ENCODE measurements at places on chromosomes 3 and 15. TPM values are rescaled to one million over a fixed set of nuclear protein-coding genes. Genes with fewer than 3 reads are reported as not detected.

- no peak for DNase-seq
Measured at GRCh38 chr15:42270996-42271395, 2.0 kb upstream of the GANC start.

DNA sequence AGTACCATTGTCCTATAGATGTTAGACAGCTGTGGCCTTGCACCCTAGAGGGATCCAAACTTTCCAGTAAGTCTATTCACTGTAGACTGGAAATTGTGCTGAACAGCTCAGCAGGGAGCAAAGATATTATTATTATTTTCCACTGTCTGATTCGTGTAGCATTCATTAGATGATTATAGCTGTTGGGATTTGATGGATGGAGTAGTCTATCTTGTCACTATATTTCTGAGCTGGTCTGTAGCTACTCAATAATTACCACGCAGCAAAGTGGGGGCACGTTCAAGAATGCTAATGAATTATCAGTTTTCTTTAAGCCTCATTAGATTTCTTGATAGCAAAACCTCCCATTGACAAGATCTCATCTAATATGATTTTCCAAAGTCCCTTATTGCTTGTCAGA lies 113.2 kb downstream of the RTP4 start:
- no peak for DNase-seq

- peak; percentile 77 for DNase-seq
Measured at GRCh38 chr3:169772305-169772896, 795 bp upstream of the MYNN start.

ULK3 gene
- 70.7 TPM for total RNA-seq

DNA sequence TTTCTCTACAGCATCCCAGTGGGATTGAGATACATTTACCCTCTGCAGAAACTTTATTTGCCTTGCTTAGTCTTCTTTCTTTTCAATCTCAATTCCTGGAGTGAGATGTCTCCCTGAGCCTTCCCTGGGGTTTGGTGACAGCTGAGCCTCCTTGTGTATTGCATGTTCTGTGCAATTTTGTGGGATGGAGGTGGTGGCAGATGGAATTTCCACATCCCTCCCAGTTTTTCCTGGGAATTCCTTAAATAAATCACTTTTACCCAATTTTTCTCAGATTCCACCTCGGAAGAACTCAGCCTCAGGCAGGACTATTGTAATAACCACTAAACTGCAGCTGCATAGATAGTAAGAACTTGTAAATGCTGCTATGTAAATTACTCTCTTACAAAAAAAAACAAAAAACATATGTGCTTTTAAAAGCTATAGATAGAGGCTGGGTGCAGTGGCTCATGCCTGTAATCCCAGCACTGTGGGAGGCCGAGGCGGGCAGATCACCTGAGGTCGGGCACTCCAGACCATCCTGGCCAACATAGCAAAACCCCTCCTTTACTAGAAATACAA lies 88.5 kb upstream of the ABHD17C start:
- DNase-seq = no peak

ECE2 gene
- 0.24 TPM for total RNA-seq

- DNase-seq = no peak
Measured at GRCh38 chr3:15356176-15356575, 23.8 kb upstream of the SH3BP5 start.

GNAT1 gene
- total RNA-seq = not detected

NANOGP8 gene
- 0.34 TPM for total RNA-seq

DNA sequence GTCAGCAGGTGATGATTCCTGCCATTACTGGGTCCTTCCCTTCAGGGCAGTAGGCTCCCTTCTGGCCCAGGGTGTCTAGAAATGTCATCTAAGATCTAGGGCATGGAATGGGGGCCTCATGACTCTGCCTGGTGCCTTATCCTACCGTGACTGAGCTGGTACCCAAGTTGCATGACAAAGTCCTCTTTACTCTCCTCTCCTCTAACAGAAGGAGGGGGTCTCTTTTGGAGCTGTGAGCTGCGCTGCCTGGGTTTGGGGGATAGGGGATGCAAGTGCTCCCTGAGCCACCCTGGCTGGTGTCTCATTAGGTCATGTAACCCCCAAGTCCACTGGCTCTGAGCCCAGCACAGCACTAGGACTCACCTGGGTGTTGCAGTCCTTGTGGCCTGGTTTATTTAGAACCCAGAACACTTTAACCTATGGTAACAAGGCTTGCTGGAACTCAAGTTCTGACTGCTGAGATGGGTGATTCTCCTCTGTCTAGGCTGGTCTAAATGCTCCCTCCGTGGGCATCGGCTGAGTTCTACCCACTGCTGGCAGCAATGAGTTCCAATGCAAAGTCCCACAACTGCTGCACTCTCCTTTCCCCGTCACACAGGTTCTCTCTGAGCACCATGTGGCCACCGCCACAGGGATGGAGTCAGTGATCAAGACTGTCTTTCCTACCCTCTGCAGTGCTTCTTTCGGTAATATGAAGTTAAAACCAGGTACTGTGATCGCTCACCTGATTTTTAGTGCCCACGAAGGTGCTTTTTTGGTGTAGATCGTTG lies 34.0 kb downstream of the XXYLT1 start:
- no peak for DNase-seq

GUCA1C gene
- not detected for total RNA-seq

- no peak for DNase-seq
Measured at GRCh38 chr3:4734454-4734853, 241.3 kb downstream of the ITPR1 start.

- DNase-seq = no peak
Measured at GRCh38 chr3:61956236-61956635, 394.9 kb downstream of the PTPRG start.

DNA sequence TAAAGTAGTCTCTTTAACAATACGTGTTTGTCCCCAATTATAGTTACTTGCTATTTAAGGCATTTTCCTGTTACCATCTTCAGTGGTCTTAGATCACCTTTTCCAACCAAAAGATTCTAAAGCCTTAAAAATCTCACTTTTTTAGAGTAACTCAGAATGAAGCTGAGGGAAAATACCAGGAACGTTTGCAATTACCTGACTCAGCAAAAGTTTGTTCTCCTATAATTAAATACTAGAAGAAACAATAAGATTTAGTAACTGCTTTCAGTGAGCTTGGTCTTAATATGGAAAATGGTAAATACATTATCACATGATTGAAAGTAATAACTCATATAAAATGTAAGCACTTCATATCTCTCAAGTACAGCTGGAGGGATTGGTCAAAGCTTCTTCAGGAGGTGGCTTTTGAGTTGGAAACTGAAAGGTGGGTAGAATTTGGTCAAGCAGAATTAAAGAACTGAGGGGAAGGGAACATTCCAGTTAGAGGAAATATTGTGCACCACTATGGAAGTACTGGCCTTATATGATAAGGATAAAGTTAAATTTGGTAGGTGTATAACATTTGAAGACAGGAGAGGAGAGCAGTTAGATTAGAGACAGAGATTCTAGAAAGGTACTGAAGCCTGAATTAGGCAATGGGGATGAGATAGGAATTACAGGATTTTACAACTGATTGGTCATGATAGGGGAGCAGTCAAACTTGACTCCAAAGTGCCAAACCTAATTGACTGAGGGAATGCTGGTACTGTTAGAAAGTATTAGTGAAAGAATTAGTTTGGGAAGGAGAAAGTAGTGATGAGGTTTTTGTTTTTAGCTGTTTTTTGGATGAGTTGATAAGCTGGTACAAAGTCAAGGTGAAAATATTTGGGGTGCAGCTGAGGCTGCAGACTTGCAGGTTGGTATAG lies 21.9 kb downstream of the TSC22D2 start:
- DNase-seq = no peak

CPN2 gene
- total RNA-seq = not detected

DNA sequence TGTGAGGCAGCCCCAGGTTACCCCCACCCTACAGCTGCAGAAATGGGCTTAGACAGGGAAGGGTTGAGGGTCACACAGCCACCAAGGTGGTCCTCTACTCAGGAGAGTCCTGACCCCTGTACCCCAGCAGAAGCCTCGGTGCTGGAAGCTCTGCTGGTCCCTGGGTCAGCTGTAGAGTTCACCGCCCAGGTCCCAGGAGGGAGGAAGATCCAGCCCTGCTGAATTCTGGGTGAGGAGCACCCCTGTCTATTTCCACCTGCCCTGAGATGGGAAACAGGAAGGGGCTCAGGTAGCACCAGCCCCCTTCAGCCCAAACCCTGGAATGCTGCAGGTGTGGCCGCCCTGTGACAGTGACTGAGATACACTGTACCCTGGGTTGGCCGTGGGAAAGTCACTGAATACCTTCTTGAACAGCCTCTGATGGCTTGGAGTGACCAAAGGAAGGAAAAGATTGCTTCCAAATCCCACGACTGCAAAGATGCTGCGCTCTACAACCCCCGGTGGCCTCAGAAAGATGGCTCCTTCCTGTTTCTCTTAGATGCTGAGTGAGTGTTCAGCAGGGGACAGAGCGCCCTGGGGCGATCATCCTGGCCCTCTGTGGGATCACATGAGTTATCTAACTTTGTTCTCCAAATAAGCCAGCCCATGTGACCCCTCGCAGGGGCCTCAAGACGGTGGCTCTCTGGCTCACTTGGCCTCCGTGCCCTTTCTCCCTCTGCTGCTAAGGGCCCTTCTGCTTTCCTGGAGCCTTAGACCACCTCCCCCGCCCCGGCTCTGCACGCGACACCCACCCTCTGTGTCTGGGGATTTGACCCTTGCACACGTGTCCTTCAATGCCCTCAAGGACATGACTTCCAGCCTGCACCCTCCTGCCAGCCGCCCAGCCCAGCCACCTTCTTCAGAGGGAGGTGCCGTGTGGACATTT lies 141.9 kb downstream of the NSMCE3 start:
- DNase-seq = no peak

GRCh38 chr3:31247063-31247447 lies 285.7 kb upstream of the STT3B start:
- no peak for DNase-seq

DNA sequence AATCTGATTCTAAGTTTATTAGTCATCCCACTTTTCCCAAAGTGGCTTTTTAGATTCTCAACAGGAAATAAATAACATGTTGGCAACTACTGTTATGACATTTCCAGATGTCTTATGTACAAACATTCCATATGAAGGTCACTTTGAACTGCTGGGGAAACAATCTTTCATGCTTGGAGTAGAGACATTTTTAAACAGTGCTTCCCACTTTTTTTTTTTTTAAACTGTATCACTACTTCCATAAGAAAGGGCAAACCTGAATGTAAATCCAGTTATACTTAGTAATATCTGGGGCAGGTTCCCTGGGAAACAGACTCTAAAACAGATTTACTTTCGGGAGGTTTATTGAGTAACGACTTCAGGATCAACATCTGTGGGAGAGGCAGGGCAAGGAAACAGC lies 473.8 kb downstream of the TAFA4 start:
- no peak for DNase-seq

DNA sequence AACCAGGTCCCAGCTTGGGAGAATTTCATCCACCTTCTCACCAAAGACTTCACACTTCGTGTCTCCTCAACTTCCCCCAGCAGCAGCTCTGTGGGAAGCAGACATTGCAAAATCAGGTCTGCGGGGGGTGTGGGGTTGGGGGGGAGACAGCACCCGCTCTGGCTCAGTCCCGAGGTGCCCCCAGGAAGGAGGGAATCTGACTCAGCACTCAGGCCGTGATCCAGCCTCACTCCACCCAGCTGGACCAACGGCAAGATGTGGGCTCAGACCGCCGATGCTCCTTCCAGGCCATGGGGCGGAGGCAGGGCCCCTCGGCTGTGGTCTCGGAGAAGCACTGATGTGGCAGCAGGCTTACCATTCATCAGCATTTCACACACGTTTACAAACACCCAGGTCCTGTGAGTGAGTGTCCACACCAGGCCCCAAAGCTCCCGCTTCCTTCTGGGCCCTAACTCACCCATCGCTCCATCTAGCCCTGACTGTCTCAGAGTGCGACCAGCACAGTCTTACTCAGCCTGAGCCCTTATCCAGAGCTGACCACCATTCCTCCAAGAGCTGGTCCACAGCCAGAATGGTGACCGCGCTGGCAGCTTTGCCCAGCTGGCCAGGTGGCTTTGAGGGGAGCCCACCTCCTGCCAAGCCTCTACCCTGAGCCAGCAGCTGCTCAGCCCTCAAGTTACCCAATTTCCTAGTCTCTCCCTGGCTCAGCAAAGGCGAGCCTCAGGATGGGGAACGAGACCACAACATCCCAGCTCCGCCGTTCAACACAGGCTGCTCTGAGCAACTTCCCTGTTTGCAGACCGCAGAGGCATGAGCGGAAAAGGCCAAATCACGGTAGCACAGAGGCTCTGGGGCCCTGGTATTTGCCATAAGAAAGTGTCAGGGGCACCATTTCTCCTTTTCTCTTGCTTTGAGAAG lies 3.3 kb downstream of the STAB1 start:
- DNase-seq = no peak

DNA sequence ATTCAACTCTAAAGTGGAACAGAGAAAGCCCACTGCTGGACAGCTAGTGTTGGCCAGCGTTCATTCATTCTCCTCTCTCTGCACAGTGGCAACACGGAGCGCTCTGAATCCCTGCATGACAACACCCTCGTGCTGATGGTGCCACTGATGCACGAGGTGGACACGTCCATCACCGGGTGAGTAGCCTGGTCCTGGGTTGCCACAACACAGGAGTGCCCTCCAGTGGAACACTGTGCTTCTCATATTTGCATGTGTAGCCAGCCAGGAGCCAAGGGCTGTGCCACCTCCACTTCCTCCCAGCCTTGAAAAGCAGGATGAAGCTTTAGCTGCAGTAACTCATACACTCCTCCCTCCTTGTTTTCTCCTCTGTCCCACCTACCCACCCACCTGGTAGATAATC lies 120.0 kb upstream of the CTDSPL start:
- DNase-seq = peak; percentile 37

DNA sequence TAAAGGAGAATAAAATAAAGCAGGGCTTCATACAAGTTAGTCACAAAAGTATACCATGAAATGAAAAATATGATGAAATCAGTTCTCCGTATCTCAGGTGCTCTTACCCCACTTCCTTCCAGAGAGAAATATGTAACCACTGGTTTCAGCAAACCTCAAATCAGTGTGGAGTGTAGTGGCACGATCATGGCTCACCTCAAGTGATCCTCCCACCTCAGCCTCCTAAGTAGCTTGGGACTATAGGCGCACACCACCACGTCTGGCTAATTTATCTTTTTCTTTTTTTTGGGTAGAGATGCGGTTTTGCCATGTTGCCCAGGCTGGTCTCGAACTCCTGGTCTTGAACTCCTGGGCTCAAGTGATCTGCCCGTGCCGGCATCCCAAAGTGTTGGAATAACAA lies 24.2 kb downstream of the DENND4A start:
- no peak for DNase-seq

DNA sequence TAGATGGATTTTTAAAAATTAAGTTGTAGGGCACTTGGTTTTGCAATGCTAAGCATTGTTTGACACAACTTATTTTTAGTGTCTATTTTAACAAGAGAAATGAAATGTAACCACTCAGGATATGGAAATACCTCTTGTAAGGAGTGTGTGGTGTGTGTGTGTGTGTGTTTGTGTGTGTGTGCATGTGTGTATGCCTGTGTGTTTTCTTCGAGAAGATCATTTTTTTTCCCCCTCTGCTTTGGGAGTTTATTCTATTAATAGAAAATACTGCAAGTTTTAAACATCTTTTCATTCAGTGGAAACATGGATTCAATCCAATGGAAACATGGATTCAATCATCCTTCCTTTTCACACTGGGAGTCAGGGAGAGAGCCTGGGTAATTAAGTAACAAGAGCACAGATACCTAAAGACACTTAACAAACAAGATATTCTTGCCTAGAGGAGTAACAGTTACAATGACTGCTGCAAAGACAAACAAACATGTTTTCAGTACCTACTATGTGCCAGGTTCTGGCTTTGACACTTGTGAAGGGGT lies 567.2 kb upstream of the TBL1XR1 start:
- DNase-seq = no peak

CYP1A1 gene
- total RNA-seq = not detected

TMC3 gene
- total RNA-seq = not detected

All from left colon (tissue), 2 donors.